ENCODE measurements at places on chromosomes 1 and 21. TPM values are rescaled to one million over a fixed set of nuclear protein-coding genes. Genes with fewer than 3 reads are reported as not detected.

- H3K36me3 ChIP-seq: no peaks in the 10 kb centered on the region
- no peak for DNase-seq
- H3K27me3 ChIP-seq: no peaks in the 10 kb centered on the region
- no peak overlapping the region for H3K4me3 ChIP-seq
- no peak overlapping the region for H3K27ac ChIP-seq
- H3K4me1 ChIP-seq: peaks cover 5% of the 10 kb centered on the region
These were observed 47.5 kb downstream of the PTPRU start for GRCh38 chr1:29283804-29284195.

DNA sequence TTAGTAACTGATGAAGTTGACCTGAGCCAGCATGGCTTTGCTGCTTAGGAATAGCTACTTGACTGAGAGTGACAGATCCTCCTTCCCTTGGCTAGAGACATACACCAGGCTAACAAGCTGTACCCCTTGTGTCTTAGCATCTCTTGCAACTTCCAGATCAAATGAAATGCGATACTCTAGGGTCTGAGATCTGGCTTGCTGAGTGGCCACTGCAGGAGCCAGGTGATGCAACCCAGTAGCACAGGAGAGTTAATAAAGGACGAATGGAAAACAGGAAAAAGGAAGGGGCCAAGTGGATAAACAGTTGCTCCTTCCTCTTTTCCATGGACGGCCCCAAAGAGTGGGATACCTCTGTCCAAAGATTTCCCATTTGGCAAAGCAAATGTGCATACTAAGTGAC lies 38.2 kb downstream of the ASTN1 start:
- H3K4me1 ChIP-seq: no peaks in the 10 kb centered on the region
- DNase-seq: no peak
- H3K4me3 ChIP-seq: no peak overlapping the region
- H3K36me3 ChIP-seq: no peaks in the 10 kb centered on the region

DNA sequence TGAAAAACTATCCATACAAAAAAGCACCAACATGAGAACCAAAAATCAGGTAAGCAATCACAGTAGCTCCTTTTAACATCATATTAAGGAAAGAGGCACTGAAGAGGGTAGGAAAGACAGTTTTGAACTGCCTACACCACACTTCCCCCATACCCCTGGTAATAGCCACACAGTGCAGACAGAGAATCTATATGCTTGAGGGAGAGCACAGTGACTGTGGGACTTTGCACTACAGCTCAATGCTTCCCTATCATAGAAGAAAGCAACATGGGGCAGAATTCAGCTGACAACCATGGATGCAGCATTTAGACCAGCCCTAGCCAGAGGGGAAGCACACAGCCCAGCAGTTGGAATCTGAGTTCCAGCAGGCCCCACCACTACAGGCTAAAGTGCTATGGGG lies 7.9 kb upstream of the TEX50 start:
- no peaks in the 10 kb centered on the region for H3K36me3 ChIP-seq
- no peaks in the 10 kb centered on the region for H3K4me1 ChIP-seq
- no peak for DNase-seq
- H3K4me3 ChIP-seq: no peak overlapping the region

DNA sequence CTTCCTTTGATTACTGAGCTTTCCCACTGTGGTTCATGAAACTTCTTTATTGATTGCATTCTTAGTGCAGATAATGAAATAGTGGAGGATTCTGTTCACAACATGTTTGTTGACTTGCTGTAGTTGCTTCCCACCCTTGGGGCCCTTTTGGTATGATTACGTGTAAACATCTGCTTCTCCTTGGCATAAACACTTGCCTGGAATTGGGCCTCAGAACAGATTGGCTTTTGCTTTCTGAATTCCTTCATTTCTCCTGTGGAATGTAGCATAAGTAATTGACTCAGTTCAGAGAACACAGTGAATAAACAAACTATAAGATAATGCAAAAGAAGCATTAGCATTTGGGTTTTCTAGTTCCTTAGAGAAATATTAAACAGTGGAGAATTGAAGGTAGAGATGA lies 59.5 kb upstream of the LAMC2 start:
- no peak overlapping the region for H3K27ac ChIP-seq
- peaks cover 2% of the 10 kb centered on the region for H3K4me1 ChIP-seq
- H3K27me3 ChIP-seq: no peaks in the 10 kb centered on the region
- H3K36me3 ChIP-seq: peaks cover 74% of the 10 kb centered on the region
- no peak for DNase-seq
- H3K4me3 ChIP-seq: no peak overlapping the region

- no peak overlapping the region for H3K4me3 ChIP-seq
- H3K27ac ChIP-seq: no peak overlapping the region
- no peaks in the 10 kb centered on the region for H3K27me3 ChIP-seq
- peaks cover 2% of the 10 kb centered on the region for H3K36me3 ChIP-seq
These were observed 17.4 kb upstream of the GJA9 start for GRCh38 chr1:38898653-38899230.

DNA sequence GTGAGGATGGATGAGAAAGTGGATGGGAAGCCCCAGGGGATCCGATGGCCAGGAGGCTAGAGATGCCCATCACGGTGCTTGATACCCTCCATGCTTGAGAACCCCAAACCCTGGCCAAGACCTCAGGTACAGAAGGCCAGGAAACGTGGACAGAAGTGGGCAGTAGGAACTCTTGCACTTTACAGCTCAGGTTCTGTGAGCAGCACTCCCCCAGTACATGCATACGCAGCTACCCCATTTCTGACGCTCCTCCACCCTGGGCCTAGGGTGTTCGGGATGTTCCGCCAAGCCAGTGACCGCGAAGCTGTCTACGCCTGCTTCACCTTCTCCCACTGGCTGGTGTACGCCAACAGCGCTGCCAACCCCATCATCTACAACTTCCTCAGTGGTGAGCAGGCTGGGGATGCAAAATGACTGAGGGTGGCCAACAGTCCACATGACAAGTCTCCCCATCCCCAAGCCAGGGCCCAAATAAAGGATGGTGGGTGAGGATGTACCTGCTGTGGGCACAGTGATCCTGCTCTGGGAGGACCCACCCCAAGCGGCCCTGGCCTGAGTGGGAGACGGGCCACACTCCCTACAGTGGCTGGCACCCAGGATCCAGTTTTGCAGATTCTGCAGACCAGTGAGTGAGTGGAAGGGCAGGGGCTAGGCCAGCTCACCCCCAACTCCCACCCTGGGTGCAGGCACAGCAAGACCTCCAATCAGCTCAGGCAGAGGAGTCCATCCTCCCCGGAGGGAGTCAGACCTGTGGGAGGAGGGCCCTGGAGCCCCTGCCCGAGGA lies 7.4 kb downstream of the HCRTR1 start:
- H3K27ac ChIP-seq: no peak overlapping the region
- peaks cover 9% of the 10 kb centered on the region for H3K4me1 ChIP-seq
- no peak for DNase-seq
- no peaks in the 10 kb centered on the region for H3K27me3 ChIP-seq
- peaks cover 17% of the 10 kb centered on the region for H3K36me3 ChIP-seq

DNA sequence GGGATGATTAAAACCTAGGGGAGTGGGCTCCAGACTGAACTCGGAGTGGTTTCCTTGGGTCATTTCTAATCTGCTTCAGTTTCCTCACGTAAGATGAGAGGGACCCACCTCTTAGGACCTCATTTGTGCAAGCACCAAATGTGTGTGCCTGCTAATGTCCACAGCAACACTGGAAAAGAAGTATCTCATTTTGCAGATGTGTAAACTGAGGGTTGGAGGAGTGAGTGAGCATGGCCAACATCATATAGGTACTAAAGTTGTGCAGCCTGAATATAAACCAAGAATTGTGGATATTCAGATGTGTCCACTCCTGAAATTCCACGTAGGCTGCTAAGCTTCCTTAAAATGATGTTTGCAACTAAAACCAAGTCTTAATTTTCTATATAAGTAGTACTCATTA lies 51.7 kb downstream of the GADD45A start:
- H3K27ac ChIP-seq: peak overlapping the region; percentile 96
- H3K4me3 ChIP-seq: no peak overlapping the region
- H3K27me3 ChIP-seq: no peaks in the 10 kb centered on the region

- peaks cover 14% of the 10 kb centered on the region for H3K4me1 ChIP-seq
- H3K27me3 ChIP-seq: peaks cover 34% of the 10 kb centered on the region
- H3K27ac ChIP-seq: no peak overlapping the region
- DNase-seq: no peak
These were observed 2.2 kb upstream of the TMEM51 start for GRCh38 chr1:15151377-15151806.

DNA sequence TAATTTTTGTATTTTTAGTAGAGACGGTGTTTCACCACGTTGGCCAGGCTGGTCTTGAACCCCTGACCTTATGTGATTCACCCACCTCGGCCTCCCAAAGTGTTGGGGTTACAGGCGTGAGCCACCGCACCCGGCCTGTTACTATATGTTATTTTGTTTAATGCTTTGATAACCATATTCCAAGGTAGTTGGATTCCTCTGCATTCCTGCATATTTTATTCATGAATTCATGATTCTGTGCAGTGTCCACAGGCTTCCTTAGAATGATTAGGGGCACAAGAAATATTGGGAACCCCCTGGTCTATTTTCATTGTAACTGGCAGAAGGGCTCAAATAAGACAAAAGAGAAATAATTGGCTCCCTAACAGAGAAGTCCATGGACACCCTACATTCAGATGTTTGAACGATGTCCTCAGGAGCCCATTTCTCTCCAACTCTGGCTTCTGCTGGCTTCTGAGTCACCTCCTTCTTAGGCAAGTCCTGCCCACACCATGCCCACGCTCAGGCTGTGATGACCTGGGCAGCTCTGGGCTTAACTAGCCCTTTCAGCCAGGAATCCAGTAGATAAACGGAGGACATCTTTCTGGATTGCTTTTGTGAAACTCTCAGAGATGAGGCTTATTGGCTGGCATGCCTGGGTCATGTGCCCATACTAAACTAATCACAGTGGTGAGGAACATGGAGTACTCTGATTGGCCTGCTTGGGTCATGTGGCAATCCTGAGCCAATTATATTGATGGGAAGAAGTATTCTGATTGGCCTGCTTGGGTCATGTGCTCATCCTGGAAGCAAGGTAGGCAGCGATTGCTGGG lies 32.6 kb downstream of the TNFRSF8 start:
- no peak for DNase-seq
- H3K36me3 ChIP-seq: no peaks in the 10 kb centered on the region
- no peak overlapping the region for H3K27ac ChIP-seq
- H3K27me3 ChIP-seq: peaks cover 6% of the 10 kb centered on the region

GRCh38 chr1:243496187-243496646 lies 240.4 kb downstream of the SDCCAG8 start:
- no peaks in the 10 kb centered on the region for H3K27me3 ChIP-seq
- H3K27ac ChIP-seq: no peak overlapping the region
- no peak overlapping the region for H3K4me3 ChIP-seq
- no peak for DNase-seq
- H3K4me1 ChIP-seq: peaks cover 8% of the 10 kb centered on the region

- no peak overlapping the region for H3K4me3 ChIP-seq
- no peaks in the 10 kb centered on the region for H3K36me3 ChIP-seq
- H3K27ac ChIP-seq: no peak overlapping the region
- no peaks in the 10 kb centered on the region for H3K27me3 ChIP-seq
These were observed 14.4 kb downstream of the FRRS1 start for GRCh38 chr1:99751877-99752504.

DNA sequence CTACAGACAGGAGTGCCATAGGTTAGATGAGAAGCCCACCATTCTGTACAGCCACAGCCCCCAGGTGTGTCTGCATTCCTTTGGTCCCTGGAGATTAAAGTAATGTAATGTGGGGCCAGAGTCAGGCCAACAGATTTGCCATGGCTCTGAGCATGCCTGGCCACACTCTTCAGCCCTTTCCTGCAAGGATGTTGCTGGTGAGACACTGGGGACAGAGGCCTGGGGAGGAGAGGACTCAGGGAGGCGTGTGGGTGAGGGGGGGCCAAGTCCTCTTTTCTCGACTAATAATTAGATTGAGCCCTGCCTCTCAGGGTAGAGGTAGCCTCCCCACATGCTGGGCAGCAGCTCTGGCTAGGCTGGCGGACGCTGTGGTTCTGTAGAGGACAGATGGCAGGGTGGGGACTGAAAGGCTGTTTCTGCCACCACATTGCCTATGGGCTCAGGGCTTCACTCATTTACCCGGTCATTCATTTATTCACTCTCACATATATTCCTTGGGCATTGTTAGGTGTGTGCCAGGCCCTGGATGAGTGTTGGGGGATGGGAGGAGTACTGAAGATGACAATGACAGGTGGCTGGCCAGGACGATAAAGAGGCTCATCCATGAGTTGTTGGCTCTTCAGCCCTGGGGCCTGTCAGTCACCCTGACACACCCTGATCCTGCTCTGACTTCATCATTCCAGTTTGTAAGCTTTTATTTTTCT lies 7.1 kb upstream of the PRCC start:
- no peaks in the 10 kb centered on the region for H3K27me3 ChIP-seq
- no peak overlapping the region for H3K4me3 ChIP-seq
- H3K27ac ChIP-seq: no peak overlapping the region
- no peak for DNase-seq
- H3K36me3 ChIP-seq: no peaks in the 10 kb centered on the region
- H3K4me1 ChIP-seq: no peaks in the 10 kb centered on the region

GRCh38 chr1:245380790-245381535 lies 226.2 kb downstream of the KIF26B start:
- H3K27ac ChIP-seq: no peak overlapping the region
- peaks cover 11% of the 10 kb centered on the region for H3K27me3 ChIP-seq
- DNase-seq: no peak
- no peaks in the 10 kb centered on the region for H3K36me3 ChIP-seq
- no peak overlapping the region for H3K4me3 ChIP-seq

DNA sequence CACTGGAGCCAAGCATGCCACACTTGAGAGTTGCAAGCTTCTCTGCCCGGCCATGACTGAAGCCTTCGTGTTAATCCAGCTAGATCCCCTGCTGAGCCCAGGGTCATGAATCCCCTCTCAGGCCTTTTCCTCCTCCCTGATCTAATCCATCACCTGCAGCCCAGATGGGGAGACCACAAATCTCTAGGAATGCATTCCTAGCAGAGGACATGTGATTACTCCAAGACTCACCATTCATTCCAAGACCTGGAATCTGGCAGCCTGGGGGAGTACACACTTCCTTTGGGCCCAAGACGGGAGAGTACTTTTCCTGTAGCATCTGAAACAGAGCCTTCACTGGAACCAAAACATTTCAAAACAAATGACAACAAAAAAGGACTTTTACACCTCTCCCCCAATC lies 269.3 kb upstream of the NFIA start:
- peaks cover 12% of the 10 kb centered on the region for H3K4me1 ChIP-seq
- H3K27me3 ChIP-seq: no peaks in the 10 kb centered on the region
- DNase-seq: no peak
- no peaks in the 10 kb centered on the region for H3K36me3 ChIP-seq
- peak overlapping the region; percentile 6 for H3K27ac ChIP-seq

- H3K27me3 ChIP-seq: peaks cover 6% of the 10 kb centered on the region
- H3K4me1 ChIP-seq: peaks cover 24% of the 10 kb centered on the region
- DNase-seq: no peak
- H3K27ac ChIP-seq: no peak overlapping the region
These were observed 37.7 kb upstream of the MAP10 start for GRCh38 chr1:232767305-232768074.

GRCh38 chr1:185531838-185532237 lies 202.4 kb upstream of the HMCN1 start:
- H3K4me3 ChIP-seq: no peak overlapping the region
- H3K27me3 ChIP-seq: no peaks in the 10 kb centered on the region
- no peak overlapping the region for H3K27ac ChIP-seq
- no peaks in the 10 kb centered on the region for H3K36me3 ChIP-seq

VWA1 gene
- 15.6 TPM for total RNA-seq

LRRC7 gene
- 0.94 TPM for total RNA-seq

PLA2G2F gene
- not detected for total RNA-seq

TRPM2 gene
- total RNA-seq: not detected

TRAF3IP3 gene
- not detected for total RNA-seq

CFAP45 gene
- total RNA-seq: 0.83 TPM

CYP4Z1 gene
- total RNA-seq: not detected

VPS45 gene
- 43.6 TPM for total RNA-seq

BMP8B gene
- not detected for total RNA-seq

APCS gene
- total RNA-seq: not detected

DAB1 gene
- total RNA-seq: 0.27 TPM

SPRR5 gene
- not detected for total RNA-seq
